ENCODE measurements at places on chromosomes 7 and 10. TPM values are rescaled to one million over a fixed set of nuclear protein-coding genes. Genes with fewer than 3 reads are reported as not detected.

DNA sequence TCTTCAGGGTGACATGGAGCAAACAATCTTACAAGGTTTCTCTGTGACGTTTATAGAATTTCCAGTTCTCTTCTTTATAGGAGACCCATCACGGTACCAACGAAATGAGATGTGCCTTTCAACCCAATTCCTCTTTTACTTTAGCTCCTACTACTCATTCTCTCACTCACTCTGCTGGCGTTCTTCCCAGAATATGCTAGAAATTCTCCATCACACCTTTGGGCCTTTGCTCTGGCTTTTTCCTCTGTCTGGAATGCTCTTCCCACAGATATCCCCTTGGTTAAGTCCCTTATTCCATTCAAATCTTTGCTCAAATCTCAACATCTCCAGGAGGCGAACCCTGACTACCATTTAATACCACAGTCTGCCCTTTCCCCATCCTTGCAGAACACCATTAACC lies 39.0 kb downstream of the SEMA3C start:
- no peak for DNase-seq

- DNase-seq = no peak
Observed at GRCh38 chr10:60335708-60336107, 54.0 kb downstream of the ANK3 start.

The SH2B2 gene
- 8.8 TPM for total RNA-seq

The ENKUR gene
- not detected for total RNA-seq

DNA sequence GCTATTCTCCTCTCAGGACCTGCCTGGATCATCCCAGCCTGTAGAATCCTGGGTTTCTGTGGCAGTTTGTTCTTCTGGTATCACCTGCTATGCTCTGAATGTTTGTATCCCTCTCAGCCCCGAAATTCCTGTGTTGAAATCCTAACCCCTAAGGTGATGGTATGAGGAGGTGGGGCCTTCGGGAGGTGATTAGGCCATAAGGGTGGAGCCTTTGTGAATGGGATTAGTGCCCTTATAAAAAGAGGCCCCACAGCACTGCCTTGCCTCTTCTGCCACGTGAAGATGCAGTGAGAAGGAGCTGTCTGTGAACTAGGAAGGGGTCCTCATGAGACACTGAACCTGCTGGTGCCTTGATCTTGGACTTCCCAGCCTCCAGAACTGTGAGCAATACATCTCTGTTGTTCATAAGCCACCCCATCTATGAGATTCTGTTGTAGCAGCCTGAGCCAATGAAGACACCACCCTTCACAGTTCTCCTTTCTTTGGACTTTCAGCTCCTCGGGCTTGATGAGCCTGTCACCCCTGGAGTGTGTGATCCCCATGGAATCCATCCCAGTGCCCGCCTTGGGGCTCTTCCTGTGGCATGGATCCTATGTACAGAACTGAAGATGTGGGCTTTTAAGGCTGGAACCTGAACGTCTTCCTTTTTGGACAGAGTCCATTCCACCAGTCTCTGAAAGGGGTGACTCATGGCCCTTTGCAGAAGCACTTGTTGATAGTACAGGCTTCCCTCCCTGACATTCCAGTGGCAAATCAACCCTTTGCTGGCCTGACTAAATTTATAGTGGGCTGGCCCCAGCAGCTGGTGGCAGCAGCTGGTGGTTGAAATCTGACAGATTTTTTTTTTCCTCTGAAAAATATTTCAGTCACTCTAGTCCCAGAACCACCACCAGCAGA lies 138.0 kb downstream of the TACC2 start:
- no peak for DNase-seq
